Naive B cell (primary cell): ENCODE measurements at places on chromosomes 11 and 22.

- peak; percentile 77 for DNase-seq
Observed at GRCh38 chr11:46121724-46122477, 647 bp upstream of the PHF21A start.

- DNase-seq = peak; percentile 4
Observed at GRCh38 chr11:85663080-85663752, 1.7 kb downstream of the CREBZF start.

DNA sequence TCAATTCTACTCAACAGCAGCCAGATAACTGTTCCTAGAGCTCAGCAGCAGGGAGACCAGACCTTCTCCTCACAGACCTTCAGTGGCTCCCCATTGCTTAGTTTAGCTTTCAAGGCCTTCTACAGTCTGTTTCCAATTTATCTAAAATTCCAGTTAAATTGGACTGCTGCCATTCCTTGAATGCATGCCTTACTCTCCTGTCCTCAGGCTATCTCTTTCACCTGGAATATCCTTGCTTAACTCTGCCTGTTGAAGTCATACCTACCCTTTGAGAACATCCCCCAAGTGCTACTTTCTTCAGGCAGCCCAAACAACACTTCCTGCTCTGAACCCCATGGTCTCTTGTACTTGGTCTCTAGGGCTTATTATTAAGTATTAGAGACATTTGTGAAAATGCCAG, 120.7 kb upstream of the TENM4 start:
- no peak for DNase-seq

DNA sequence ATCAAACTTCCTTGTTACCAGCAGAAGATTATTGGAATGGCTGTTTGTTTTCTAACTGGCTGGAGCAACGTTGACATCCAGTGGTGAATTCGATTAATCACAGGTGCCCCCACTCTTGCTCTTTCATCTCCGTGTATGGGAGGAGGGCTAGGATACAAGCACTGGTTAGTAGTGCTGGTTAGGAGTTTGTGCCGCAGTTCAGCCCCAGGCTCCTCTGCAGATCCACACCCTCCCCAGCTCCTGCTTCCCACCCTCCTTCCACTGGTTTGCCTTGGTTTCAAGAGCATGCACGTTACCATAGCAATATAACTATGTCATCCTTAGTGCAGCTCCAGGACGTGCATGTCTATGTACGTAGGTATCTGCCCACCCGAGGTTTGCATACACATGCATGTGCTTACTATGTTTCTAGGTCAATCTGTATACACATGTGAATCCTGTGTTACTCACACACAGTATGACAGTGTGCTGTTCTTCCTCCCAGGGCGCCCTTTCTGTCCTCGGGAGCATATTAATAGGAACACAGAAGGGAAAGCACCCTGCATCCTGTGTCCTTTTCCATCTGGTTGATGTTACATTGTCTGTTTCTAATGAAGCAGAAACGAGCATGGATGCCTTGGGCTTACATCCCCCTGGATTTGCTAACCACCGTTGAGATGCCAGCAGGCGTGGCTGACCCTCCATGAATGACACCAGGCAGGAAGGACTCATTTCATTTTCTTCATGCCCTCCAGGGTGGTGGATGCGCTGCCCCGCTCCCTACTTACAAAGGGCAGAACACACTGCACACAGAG, 539.3 kb downstream of the OPCML start:
- no peak for DNase-seq

DNA sequence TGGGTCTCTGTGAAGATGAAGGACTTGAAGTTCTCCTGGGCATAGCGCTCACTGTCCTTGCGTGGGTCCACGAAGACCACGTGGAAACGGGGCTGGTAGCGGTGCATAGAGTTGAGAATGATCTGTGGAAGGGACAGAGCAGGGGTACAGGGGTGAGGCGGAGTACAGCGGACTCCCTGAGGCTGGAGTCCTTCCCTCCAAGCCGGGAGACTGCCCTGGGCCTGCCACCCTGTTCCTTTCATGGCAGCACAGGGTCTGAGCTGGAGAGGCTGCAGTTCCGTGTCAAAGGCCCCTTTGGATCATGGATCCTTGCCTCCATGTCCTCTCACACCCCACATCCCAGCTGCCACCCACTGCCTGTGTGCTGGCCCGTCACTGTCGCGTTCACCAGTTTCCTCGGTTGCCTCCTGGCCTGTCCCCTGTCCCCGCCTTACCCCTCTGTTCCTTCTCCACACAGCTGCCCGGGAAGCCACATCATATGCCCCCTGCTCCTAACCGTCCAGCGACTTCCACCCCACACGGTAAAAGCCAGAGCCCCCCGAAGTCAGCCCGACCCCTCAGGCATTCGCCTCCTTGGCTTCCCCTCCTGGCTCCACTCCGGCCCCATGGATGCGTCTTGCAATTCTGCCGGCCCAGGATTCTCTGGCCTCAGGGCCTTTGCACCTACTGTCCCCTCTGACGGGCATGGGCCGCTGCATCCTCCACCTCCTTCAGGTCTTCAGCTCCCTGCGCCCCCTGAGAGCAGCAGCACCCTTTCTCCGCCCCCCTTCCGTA, 3.4 kb upstream of the NUDT8 start:
- no peak for DNase-seq

- DNase-seq = no peak
Observed at GRCh38 chr11:33001751-33002542, 13.7 kb upstream of the DEPDC7 start.

- DNase-seq = no peak
Observed at GRCh38 chr22:49302530-49302929, 525.1 kb downstream of the BRD1 start.

GRCh38 chr22:37254209-37254866, 10.3 kb upstream of the RAC2 start:
- no peak for DNase-seq

DNA sequence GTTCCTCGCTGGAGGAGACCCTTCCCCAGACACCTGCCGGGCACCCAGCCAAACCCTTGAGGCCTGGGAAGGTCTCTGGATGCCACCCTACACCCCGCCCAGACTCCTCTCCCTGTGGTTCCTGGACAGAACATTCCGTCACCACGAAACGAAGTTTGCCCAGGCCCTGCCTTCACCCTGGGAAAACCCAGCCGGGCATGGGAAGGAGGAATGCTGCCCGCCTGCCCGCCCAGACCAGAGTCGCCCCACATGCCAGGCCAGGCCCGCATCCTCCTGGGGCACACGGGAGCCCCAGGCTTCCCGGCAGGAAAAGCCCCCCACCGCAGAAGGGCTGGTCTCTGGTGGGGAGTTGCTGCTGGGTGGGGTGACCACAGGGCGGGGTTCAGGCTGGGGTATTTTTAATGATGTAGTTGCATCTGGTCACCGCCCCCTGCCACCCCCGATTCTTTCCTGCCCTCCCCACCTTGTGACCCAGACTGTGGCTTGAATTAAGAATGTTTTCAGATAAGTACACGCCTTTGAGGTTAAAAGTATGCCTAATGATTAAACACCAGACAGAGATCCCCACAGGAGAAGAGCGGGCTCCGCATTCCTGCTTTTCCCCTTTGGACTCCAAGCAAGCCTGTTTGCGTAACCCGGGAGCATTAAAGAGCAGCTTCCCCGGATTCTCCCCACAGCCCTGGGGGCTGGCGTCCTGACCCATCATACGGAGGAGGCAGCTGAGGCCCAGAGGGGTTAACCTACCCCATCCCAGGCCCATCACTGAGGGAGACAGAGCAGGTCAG, 44.6 kb upstream of the PPARA start:
- DNase-seq = no peak

GRCh38 chr11:115645631-115646317, 141.6 kb upstream of the CADM1 start:
- DNase-seq = no peak

GRCh38 chr22:50473088-50473487, 1.7 kb downstream of the SBF1 start:
- DNase-seq = peak; percentile 28

DNA sequence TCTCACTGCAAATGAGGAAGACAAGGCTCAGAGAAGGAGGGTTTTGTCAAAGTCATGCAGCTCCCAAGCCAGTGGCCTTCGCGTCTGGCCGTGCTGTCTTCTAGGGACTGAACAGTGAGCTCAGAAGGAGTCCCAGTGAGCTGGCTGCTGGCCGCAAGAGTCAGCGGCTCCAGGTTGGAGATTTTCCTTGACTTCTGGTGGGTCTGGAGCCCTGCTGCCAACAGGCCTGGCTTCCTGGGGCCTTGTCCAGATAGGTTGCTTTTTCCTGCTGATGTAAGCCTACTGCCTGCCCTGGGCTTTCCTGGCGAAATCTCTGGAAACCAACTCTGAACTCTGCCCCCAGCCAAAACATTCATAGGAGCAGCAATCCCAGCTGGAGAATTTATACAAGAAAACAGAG, 272.7 kb upstream of the CADM1 start:
- DNase-seq = no peak

DNA sequence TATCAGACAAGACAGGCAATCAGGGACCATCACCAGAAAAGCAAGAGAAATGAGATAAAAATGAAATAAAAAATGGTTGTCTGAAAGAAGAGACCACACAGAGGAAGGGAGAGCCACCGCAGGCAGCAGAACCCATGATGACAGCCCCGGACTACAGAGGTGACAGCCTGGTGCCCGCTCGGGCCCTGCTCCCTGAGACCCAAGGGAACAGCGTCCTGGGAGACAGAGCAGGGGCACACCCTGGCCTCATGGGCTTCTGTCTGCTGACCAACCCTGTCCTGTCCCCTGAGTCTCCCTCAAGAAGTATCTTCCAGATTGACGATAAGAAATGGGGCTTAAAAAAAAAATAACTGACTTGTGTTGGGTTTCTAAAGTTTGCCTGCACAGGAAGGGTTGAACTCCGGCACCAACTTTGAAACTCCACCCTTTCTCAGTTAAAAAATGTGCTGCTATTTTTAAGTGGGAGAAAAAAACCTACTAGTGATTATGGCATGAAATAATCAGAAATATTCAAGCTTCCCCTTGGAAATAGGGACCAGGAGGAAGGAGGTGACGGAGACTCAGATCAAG, 70.1 kb upstream of the TTLL12 start:
- no peak for DNase-seq

DNA sequence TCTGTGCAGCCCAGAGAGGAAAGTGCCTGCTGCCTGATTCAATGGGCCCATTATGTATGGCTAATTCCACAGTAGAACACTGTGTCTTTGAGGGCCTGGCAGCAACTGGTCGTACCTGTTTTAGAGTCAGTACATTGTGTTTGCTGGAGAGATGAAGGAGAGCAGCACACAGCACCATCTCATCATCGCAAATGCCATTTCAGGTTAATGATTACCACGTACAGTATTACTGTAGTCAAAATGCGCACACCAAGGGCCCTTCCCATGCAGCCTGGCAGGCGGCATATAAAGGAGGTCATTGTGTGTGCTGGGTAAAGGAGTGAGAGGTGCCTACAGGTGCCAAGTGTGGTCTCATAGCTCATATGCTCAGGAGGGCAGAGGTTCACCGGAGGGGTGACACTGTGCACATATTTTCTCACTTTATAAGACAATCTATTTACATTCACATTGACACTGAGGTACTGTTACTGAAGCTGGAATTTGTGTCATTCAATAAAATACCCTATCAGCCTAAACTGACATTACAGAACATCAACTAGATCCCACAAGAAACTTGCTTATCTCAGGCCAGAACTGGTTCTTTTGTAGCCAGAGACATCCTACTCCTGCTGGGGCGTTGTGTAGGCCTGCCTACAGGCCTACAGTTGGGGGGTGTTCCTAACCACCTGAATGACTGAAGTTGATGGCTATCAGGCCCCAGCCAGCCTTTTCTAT, 90.4 kb downstream of the APIP start:
- no peak for DNase-seq

GRCh38 chr22:46007848-46008261, 30.9 kb upstream of the WNT7B start:
- no peak for DNase-seq

GRCh38 chr11:68473693-68474092, 13.1 kb downstream of the PPP6R3 start:
- no peak for DNase-seq

DNA sequence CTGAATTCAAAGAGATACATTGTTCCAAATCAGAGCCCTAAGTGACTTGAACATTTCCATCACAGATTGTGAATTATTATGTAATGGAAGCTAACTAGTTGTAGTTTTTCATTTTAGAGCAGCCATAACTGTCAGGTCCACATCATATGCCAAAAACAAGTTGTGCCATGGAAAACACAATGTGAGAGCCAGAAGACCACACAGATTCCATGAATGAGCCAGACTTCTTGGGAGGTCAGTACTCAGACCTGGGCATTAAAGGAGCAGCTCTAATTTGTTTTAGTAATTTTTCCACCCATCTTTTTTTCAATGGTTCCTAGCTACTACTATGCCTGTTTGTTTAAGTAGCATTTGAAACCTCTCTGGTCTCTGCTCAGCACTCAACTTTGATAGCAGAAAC, 279.4 kb downstream of the FAT3 start:
- no peak for DNase-seq

DNA sequence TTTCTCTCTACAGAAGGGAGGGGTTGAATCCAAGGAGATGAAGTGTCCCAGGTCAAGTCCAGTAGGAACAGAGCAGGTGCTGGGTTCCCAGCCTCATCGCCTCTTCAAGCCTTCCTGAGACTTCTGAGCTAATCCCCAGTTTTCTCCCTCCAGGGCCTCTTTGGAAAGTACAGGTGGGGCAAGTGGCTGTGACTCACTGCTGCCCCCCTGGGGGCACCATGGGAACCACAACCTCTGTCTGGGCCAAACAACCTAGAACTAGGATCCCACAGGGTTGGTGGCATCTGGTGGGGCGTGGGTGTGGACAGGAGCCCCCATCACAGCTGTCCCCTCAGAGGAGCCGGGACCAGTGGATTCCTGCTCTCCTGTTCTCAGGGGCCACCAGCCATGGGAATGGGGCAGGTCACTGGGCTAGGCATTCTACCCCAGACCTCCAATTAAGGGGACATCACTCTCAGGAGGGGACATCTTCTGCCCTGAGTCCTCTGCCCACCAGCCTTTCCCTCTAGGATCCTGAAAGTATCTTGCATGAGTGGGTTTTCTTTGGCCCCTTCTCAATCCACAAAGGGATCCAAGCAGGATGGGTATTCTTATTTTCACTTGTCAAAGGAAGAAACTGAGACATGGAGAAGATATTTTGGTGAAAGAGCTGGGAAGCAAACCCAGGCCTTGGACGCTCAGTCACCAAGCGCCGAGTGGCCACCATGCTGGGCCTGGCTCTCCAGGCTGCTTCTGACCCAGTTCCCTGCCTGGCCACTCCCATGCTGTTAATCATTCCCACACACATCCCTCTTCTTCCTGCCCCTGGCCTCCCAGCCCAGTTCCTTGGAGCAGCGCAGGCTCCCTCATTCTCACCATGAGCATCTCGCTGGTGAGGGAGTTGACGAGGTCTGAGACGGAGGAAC, 23.8 kb downstream of the LRRC10B start:
- peak; percentile 31 for DNase-seq

GRCh38 chr22:45683248-45683647, 11.6 kb downstream of the ATXN10 start:
- DNase-seq = peak; percentile 47

- DNase-seq = no peak
Observed at GRCh38 chr11:108897916-108898315, 233.0 kb downstream of the DDX10 start.

- DNase-seq = no peak
Observed at GRCh38 chr11:32444186-32444585, 8.8 kb upstream of the WT1 start.
